Stimulated activated CD8-positive, alpha-beta memory T cell treated with anti-CD3 and anti-CD28 coated beads, Interleukin-12 subunit alpha, Interleukin-12 subunit beta, amount 100 ng/mL, for 4 hours (primary cell): ENCODE measurements at places on chromosomes 5 and 9.

- no peak for DNase-seq
These were observed 370.8 kb downstream of the TMEM38B start for GRCh38 chr9:106065136-106065535.

- DNase-seq, result peak; percentile 62
These were observed 121.2 kb upstream of the LPCAT1 start for GRCh38 chr5:1644810-1645571.

DNA sequence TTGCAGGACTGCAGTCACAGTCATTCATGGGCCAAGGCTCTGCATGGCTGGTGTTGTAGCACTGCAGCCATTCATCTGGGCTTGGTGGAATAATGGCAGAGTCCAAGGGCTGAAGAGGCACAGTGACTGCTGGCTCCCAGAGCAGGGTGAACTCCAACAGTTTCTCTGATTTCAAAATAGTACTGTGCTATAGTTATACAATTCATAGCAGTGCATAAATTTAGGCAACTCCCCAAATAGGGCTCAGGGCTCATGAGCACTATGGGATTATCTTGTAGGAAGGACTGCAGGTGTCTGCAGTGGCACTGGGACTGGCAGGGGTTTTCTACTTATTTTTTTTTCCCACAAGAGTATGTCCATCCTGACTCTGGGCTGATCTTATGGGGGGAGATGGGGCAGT lies 642.5 kb upstream of the SGCD start:
- DNase-seq, result no peak

GRCh38 chr9:93096131-93096802 lies at the start of gene CARD19:
Gene CARD19, plus strand, starts transcription at chr9:93096217. Its CDS starts 129 bp downstream, at chr9:93096346.
- DNase-seq, result no peak

DNA sequence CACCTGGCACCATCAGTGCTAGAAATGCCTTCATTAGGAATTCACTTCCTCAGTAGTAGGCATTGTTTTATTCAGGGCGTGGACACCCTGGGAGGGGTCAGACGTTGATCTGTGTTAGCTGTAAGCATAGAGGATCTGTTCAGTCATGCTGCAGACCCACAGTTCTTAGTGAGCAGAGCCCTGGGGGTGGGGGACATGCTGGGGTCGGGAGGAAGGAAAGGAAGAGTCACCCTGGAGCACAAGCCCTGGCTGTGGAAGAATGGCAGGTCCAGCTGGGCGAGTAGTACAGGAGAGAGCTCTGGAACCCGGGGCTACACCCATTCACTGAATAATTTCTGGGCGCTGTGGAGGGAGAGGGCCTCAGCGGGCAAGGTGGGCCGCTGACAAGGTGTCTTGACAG lies 172.5 kb downstream of the FSTL4 start:
- no peak for DNase-seq
